Stimulated activated CD4-positive, alpha-beta T cell treated with anti-CD3 and anti-CD28 coated beads, Interleukin-15, amount 100 ng/mL, for 1 hour (primary cell): ENCODE measurements at places on chromosomes 5 and 9.

DNA sequence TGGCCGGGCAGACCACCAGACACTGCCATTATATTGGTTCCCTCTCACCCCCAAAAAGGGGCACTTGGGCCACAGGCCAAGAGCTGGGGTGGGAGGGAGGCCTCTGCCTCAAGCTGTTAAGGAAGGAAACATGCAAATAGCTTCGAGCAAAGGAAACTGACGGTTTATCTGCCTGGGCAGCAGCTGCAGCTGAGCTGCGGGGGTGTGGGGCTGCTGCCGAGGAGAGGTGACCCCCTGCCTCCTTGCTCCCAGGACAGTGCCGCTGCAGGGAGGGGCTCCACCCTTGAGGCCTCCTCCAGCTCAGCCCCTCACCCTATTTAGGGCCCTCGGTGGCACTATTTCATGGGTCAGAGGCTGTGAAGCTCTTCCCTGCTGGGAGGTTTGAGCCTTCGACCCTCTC, 789 bp downstream of the DOK3 start:
- DNase-seq = no peak

GRCh38 chr9:117304549-117304948, 110.3 kb downstream of the ASTN2 start:
- no peak for DNase-seq

DNA sequence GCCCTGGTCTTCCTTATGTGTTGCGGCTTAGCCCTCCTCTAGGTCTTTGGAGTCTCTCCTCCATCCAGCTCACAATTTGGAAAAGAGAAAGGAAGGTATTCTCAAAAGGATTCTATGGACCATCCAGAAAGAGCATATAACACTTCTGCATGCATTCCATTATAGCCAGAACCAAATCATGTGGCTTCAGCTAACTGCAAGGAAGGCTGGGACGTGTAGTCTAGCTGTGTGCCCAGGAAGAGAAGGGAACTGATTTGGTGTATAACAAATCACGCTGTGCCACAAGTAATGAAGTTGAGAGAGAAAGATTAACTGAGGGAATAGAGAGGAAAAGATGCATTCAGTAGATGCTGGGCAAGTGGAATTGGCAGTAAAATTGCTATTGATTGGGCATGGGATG, 43.7 kb downstream of the PLPPR1 start:
- DNase-seq = no peak

- no peak for DNase-seq
Measured at GRCh38 chr9:71678999-71679398, 89.3 kb downstream of the CEMIP2 start.

DNA sequence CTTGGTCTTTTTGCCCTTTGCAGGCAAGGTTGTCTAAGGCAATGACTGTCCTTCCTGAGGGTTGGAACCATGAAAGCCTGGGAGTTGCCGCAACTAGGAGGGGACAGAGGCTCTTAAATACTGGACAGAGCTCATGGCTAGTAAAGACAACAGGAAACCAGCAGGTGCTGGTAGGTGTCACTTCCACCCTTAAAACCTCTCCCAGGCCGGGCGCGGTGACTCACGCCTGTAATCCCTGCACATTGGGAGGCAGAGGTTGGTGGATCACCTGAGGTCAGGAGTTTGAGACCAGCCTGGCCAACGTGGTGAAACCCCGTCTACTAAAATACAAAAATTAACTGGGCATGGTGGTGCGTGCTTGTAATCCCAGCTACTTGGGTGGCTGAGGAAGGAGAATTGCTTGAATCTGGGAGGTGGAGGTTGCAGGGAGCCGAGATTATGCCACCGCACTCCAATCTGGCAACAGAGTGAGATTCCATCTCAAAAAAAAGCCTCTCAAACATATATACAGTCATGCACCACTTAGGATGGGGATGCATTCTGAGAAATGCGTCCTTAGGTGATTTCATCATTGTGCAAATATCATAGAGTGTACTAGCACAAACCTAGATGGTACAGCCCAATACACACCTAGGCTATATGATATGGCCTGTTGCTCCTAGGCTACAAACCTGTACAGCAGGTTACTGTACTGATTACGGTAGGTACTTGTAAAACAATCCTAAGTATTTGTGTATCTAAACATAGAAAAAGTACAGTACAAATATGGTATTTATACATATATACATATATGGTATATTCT, 102.7 kb downstream of the HSPA4 start:
- DNase-seq = no peak

DNA sequence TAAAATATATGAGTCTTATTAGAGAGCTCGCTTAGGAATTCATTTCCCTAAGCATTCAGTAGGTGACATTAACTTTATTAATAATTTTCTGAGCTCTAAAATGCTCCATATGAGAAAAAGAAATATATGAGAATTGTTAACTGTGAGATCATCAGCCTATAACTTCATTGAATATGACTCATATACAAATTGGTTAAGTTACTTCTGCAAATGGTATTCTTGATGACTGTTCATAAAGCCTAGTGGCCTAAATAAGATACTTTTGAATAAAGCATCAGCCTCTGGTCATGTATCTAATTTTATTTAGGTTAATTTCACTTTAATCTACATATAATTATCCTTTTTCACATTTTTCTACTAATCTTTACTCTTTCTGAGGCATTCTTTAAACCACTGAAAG, 710.2 kb upstream of the ACO1 start:
- no peak for DNase-seq

DNA sequence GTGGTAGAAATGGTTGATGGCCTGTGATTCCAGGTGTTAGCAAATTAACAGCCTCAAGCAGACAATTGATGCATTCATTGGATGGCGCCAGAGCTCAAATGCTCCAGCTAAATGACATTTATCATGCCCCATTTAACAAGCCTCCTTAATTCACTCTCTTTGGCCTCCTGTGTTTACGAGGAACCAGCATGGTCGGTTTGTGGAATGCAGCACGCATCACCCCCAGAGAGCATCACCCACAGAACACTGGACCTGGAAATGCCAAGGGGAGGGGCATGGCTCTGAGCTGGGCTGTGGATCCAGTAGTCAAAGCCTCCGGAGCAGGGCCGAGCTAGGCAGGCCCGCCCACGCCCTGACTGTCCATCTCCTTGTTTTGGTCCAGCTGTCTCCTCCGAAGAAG, 434.0 kb downstream of the GADD45G start:
- no peak for DNase-seq

GRCh38 chr5:157390133-157390532, 69.9 kb upstream of the NIPAL4 start:
- no peak for DNase-seq

DNA sequence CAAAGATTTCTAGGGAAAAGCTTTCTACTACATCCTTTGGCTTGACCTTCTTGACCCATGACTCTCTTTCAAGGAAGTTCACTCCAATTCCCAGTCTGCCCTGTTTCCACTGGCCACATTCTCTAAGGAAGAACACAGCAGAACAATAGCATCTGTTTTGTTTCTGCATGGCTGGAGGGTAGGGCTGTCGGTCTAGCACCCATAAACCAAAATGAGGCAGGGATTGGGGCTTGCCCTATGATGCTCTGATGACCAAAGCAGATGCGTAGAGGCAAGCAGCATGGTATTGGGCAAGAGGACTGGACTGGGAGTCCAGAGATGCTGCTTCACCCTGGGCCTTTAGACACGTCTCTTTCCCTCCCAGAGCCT, 24.1 kb downstream of the GOLGA2 start:
- DNase-seq = no peak

- DNase-seq = no peak
Measured at GRCh38 chr9:78881295-78881694, 584.4 kb downstream of the PSAT1 start.

- no peak for DNase-seq
Measured at GRCh38 chr5:118466418-118466817, 521.9 kb downstream of the DTWD2 start.

DNA sequence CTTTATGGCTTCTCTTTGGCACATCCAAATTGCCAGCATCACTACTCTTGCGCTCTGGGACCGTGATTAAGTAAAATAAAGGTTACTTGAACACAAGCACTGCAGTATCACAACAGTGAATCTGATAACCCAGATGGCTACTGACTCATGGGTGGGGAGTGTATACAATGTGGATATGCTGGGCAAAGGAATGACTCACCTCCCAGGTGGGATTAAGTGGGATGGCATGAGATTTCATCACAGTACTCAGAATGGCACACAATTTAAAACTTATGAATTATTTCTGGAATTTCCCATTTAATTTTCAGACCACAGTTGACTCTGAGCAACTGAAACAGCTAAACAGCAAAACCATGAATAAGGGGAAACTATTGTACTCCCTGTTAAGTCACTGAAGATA, 4.3 kb downstream of the GFM2 start:
- no peak for DNase-seq

GRCh38 chr5:42015681-42016080, 90.6 kb downstream of the FBXO4 start:
- no peak for DNase-seq

GRCh38 chr9:2180154-2180553, 165.0 kb downstream of the SMARCA2 start:
- no peak for DNase-seq

DNA sequence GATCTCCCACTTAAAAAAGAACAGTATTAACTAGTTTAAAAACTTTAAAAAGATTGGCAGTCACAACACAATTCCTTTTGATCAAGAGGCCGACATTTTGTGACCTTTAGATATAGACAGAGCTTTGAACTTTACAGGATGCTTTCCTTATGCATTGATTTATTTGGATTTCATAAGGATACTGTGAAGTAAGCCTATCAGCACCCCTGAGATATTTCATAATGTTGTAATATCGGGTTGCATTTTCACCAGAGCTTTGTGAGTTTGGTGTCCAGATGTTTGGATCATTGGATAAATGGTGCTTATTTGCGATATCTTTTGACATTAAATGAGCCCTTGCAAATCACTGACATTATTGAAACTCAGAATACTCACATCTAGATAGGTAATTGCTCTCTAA, 7.7 kb downstream of the PALM2AKAP2 start:
- no peak for DNase-seq

GRCh38 chr5:98664736-98665135, 108.7 kb upstream of the RGMB start:
- DNase-seq = no peak

DNA sequence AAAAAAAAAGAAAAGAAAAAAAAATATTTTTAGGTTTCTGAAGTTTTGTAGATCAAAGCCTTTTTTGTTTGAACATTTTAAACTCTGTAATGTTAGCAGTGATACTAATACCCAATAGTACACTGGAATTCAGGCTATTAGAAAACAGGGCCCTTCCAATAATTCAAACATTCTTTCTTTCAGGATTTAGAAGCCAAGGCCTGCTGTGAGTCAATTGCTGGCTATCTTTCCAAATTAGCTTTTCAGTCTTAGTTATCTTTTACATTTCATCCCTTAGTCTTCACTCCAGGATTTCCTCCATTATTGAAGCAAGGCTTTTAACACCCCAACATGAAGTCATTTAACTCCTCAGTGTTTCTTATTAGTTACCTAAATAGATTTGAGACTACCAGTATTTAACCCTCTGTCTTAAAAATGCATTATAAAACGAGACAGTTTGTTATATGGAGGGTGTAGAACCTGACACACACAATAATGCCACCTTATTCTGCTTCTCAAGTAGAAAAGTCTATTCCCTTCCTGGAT, 951.9 kb upstream of the DMAC1 start:
- DNase-seq = no peak

DNA sequence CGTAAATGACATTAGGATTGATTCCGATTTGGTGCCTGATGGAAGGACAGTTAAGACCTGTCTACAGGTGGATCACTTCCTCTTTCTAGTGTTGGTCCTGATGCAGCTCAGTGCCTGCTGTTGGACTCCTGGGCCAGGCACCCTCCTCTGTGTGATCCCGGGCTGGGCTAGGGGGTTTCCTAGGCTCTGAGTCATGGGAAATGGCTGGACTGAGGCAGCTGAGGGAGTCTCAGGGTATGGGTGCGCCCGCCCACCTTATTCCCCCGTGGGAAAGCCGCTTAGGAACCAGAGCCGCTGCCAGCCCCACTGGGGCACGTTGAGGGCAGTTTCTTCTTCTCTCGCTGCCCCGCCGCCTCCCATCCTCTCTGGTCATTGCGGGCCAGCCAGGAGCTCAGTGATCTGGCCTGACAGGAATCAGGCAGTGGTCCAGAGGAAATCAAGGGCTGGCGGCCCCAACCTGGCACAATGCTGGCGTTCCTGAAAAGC, 12.9 kb downstream of the TCF7 start:
- no peak for DNase-seq

- DNase-seq = no peak
Measured at GRCh38 chr5:143006501-143006900, 236.3 kb downstream of the ARHGAP26 start.

- DNase-seq = peak; percentile 80
Measured at GRCh38 chr9:114505187-114506081, at the start of gene WHRN. WHRN (minus strand) TSS chr9:114505473; CDS start chr9:114504801, 672 bp downstream.

DNA sequence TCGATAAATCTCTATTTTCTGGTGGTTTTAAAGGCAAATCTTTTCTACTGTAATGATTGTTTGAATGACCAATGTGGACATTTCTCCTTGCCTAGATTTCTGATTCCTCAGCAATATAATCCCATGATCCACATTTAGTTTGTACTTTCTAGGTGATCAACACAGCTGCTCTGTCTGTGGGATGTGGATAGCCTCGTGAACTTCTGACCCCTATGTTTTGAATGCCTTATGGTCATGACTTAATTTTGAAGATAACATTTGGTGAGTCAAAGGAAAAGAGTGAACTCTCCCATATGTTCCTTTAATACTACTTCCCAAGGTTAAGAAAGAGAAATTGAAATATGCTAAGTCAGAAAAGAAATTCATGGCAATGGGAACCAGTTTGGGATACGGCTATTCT, 147.5 kb downstream of the CAVIN4 start:
- no peak for DNase-seq

DNA sequence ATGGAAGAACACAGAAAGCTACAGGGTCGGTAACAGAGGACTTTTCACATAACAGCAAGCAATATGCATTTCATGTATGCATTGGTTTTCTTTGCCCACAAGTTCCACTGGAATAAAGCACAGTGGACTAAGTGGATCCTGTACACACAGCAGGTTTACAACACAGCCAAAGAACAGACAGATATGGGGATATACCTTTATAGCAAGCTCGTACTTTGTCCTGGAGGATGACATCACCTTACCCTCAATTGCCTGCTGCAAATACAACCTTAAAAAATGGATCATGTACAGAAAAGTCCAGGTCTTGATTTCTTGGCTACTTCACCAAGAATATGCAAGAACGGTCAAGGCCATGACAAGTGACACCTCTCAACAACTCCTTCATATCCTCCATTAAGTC, 1445.5 kb downstream of the MAT2B start:
- no peak for DNase-seq
